ENCODE measurements at places on chromosomes 13 and 19. TPM values are rescaled to one million over a fixed set of nuclear protein-coding genes. Genes with fewer than 3 reads are reported as not detected.

- DNase-seq = no peak
Observed at GRCh38 chr13:55245005-55245644, 1895.6 kb upstream of the PRR20A start.

GRCh38 chr13:43763143-43763759 lies 23.5 kb downstream of the ENOX1 start:
- DNase-seq = no peak

The ZNF99 gene
- total RNA-seq = not detected

The OR7D4 gene
- not detected for total RNA-seq

The FXYD1 gene
- total RNA-seq = 1.6 TPM

The FARP1 gene
- total RNA-seq = 0.79 TPM
